WTC11 (cell line): ENCODE measurements at places on chromosomes 16 and 17. TPM values are rescaled to one million over a fixed set of nuclear protein-coding genes. Genes with fewer than 3 reads are reported as not detected.

Gene ST6GALNAC2
- 0.30 TPM in 1 of 3 replicates, not detected in the others for total RNA-seq

Gene NUDT16L1
- total RNA-seq: 41.8 to 45.8 TPM (median 42.0 TPM) in 3 replicates

- H3K4me1 ChIP-seq: no peaks in the 10 kb centered on the region
- no peaks in the 10 kb centered on the region for H3K27me3 ChIP-seq
- H3K27ac ChIP-seq: no peak overlapping the region
- no peak overlapping the region for H3K4me3 ChIP-seq
Measured at GRCh38 chr17:59396134-59396826, 64.8 kb downstream of the YPEL2 start.

DNA sequence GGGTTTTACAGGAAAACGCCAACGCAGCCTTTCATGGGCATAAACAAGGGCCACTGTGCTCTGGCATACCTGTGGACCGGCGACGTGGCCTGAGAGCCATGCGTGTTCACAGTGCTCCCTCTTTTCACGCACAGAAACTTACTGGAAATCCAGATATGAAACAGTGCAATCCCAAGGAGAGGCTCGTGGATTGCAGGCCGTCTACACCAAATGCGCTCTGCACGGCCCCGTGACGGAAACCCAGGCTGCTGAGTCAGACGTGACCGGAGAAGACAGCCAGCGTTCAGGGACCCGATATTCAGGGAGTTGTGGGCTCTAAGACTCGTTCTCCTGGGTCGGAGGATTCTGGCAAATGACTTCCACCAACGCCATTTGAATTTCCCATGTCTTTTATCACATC lies 129.2 kb downstream of the FOXL1 start:
- peaks cover 21% of the 10 kb centered on the region for H3K4me1 ChIP-seq
- no peak overlapping the region for H3K4me3 ChIP-seq
- no peak overlapping the region for H3K27ac ChIP-seq
- H3K36me3 ChIP-seq: no peaks in the 10 kb centered on the region

DNA sequence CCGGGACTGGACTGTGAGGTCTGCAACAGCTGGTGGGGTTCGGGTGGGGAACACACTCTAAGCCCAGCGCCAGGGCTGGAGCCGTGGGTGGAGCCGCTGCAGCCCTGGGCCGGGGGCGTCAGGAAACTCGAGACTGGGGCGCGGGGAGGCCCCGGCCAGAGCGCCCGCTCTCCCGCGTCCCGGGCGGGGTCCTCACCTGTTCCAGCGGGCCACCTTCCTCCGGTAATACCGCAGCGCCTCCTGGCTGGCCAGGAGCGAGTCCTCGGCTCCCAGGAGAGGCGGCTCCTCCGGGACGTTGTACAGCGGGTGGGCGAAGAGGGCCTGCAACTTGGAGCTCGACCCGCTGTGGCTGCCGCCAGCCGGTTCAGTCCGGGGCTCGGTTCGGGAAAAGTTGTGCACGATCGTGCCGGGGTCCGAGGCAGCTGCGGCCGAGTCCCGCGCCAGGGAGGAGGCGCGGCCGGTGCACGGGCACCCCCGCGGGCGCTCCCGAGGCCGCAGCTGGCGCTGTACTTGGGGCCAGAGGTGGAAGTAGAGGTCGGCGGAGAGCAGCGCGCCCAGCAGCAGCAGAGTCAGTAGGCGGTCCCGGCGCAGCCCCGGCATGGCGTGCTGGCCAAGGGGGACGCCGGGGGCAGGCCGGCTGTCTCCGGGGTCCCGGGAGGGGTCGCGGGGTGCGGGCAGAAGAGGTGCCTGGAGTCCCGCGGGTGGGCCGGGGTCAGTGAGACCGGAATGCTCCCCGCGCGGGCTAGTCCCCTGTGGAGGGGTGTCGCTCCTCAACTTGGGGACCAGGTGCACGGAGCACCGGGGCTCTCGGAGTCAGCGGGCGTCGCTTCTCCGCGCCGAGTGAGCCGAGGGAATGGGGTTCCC lies 868 bp downstream of the FAM20A start:
- H3K27me3 ChIP-seq: peaks cover 47% of the 10 kb centered on the region
- H3K4me3 ChIP-seq: peak overlapping the region; percentile 87
- peaks cover 41% of the 10 kb centered on the region for H3K4me1 ChIP-seq
- no peak overlapping the region for H3K27ac ChIP-seq

DNA sequence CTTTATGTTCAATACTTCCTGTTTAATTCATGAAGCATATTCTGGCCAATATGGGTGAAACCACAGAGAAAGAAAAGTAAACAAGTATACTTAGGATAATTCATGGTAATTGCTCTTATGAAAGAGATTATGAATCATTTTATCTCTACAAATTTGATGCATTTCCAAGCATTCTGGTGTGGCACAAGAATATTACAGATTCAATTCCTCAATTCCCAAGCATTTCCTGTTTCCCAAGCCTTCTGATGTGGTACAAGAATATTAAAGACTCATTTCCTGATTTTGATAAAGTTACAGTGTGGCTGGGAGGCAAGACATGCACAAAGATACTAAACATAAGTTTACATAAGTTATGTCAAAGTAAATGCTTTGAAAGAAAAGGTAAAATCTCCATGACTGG lies 126.1 kb upstream of the NUDT7 start:
- H3K4me3 ChIP-seq: no peak overlapping the region
- H3K36me3 ChIP-seq: no peaks in the 10 kb centered on the region
- 0 out of 2 replicates have a peak, but pooled peaks cover 2% of the 10 kb centered on the region for H3K4me1 ChIP-seq
- peaks cover 2% of the 10 kb centered on the region; the same call in 1 of the 2 replicates for H3K27me3 ChIP-seq
